ENCODE measurements at places on chromosomes 13 and 19. TPM values are rescaled to one million over a fixed set of nuclear protein-coding genes. Genes with fewer than 3 reads are reported as not detected.

GRCh38 chr13:45162194-45162593 is 38.7 kb downstream of the KCTD4 start:
- H3K36me3 ChIP-seq, result peaks cover 58% of the 10 kb centered on the region
- no peak overlapping the region for H3K4me3 ChIP-seq
- H3K27me3 ChIP-seq, result no peaks in the 10 kb centered on the region
- no peak overlapping the region for H3K27ac ChIP-seq
- H3K4me1 ChIP-seq, result peaks cover 8% of the 10 kb centered on the region
- no peak for DNase-seq

- no peak for DNase-seq
- no peak overlapping the region for H3K27ac ChIP-seq
- H3K36me3 ChIP-seq, result no peaks in the 10 kb centered on the region
- H3K4me3 ChIP-seq, result no peak overlapping the region
- H3K27me3 ChIP-seq, result no peaks in the 10 kb centered on the region
- no peaks in the 10 kb centered on the region for H3K4me1 ChIP-seq
These were observed 133.5 kb downstream of the UQCRFS1 start for GRCh38 chr19:29079356-29080032.

DNA sequence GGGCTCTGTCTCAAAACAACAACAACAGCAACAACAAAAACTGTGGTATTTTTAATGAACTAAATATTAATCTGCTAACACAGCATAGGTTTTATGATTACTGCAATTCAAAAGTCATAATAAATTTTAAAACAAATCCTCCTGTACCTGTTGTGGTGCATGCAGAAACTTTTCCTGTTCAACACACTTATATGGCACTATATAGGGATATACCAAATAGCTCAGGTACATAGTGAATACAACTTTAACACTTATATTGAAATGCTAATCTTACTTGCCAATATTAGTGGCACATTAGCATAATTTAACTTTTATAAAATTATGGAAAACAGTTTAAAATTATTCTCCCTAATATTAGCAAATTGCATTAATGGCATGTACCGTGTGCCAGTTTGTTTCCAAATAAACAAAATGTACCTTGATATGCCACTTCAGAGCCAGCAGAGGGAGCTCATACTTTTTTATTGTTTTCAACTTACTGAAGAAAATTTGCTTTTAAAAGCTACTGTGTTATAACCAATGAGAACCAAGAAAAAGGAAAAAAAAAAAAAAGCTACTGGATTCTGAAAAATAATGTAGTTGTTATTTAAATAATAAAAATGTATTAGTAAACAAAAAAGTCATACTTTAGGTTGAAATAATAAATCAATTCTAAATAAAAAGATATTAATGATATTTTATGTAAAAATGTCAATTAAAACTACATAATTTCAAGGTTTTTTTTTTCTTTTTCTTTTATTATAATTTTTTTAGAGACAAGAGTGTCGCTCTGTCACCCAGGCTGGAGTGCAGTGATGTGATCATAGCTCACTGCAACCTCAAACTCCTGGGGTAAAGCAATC is 18.0 kb upstream of the RBM26 start:
- H3K27ac ChIP-seq, result no peak overlapping the region
- peaks cover 2% of the 10 kb centered on the region for H3K36me3 ChIP-seq
- H3K4me3 ChIP-seq, result no peak overlapping the region
- H3K4me1 ChIP-seq, result no peaks in the 10 kb centered on the region
- no peak for DNase-seq

CHAMP1 gene
- 34.8 TPM for total RNA-seq

LYPD3 gene
- not detected for total RNA-seq

Data from activated B cell treated with CpG ODN at 0.5 μM for 24 hours (primary cell).